Caudate nucleus (tissue), 63 donors: ENCODE measurements at places on chromosomes 13 and 19.

- no peak for DNase-seq
Measured at GRCh38 chr13:20669162-20669561, 34.3 kb upstream of the IL17D start.

- DNase-seq = no peak
Measured at GRCh38 chr13:98504371-98504963, 72.4 kb downstream of the STK24 start.

- DNase-seq = no peak
Measured at GRCh38 chr19:16561382-16561781, 10.8 kb downstream of the SLC35E1 start.

DNA sequence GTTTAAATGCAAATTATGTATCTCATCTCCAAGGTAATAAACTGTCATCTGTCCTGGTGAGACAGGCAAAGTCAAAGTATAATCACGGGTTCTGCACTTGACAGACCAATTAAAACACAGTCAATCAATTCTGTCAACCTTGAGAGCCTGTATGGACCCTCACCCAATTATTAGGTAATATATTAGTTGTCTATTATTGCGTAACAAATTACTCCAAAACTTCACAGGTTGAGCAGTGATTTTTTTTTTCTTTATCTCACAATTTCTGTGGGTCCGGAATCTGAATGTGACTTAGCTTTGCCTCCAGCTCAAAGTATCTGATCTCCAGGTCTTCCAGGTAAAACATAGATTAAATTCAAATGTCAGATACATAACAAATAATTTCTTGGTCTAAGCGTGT lies 707.4 kb upstream of the ARGLU1 start:
- no peak for DNase-seq
